Esophagus muscularis mucosa (tissue), 4 donors: ENCODE measurements at places on chromosomes 2 and 18.
A peak's percentile ranks its signal among the peaks of the same experiment; 100 is the strongest.

DNA sequence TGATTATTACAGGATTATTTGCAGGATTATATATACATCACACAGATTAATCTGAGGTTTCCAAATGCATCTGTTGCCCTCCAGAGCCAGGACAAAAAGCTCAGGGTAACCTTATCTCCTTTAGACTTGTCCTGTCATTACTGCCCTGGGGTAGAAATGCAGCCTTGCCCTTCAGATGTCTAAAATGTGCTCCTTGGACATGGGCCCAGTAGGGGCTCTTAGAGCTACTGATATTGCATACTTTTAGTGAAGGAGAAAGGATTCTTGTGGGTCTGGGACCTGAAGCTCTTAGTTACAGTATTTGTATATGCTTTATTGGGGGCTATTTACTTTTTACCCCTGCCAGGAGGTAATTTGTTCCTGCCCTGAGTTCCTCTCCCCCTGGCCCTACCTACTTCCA is 56.1 kb downstream of the PRKRA start:
- DNase-seq: no peak

- DNase-seq: no peak
Measured at GRCh38 chr2:52017646-52018235, 985.8 kb upstream of the NRXN1 start.

DNA sequence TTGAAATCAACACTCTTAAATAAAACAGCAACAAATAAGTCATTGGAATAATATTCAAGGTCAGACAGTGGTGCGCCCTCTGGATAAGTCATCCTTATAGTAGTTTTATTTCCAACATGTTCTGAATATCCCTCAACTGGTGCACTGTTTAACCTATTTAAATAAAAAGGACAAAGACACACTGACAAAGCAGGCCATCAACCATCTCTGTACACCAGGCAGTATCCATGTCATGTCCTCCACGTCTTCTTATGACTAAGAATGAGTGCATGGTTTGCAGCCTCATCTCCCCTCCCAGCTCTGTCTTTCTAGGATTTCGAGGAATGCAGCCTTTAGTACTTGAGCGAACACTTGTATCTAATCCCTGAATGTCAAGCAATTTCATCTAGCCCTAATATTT is 42.4 kb downstream of the ST3GAL5 start:
- DNase-seq: peak; percentile 39

- DNase-seq: no peak
Measured at GRCh38 chr2:171718720-171719119, 31.5 kb downstream of the DYNC1I2 start.

- no peak for DNase-seq
Measured at GRCh38 chr2:37692711-37693110, 21.3 kb upstream of the CDC42EP3 start.

DNA sequence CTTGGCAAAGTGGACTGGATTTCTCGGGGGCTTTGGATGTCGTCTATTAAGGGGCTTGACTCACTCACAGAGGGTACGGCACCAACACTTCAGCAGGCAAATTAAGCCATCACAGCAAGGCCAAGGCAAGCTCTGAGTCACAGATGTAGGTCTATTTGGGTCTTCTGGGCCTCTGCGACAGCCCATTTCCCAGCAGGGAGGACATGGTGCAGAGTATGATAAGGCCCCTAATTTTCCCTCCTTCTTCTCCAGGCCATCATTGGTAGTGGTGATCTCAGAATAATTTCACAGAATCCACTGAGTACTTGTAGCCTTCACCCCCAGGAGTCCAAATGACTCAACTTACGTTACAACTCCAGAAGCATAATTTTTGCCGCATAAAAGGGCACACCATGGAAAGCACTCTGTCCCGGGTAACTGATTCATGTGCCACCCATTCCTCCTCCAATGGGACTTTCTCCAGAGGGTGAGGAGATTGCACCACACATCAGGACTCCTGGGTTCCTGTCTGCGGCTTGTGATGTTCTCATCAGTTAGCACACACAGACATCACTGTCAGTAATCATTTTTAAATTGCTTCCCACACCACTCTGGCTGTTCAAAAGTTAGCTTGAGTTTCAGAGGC is 164.9 kb downstream of the TXNL1 start:
- DNase-seq: no peak

GRCh38 chr2:98747888-98748287 is 17.0 kb upstream of the MGAT4A start:
- no peak for DNase-seq

DNA sequence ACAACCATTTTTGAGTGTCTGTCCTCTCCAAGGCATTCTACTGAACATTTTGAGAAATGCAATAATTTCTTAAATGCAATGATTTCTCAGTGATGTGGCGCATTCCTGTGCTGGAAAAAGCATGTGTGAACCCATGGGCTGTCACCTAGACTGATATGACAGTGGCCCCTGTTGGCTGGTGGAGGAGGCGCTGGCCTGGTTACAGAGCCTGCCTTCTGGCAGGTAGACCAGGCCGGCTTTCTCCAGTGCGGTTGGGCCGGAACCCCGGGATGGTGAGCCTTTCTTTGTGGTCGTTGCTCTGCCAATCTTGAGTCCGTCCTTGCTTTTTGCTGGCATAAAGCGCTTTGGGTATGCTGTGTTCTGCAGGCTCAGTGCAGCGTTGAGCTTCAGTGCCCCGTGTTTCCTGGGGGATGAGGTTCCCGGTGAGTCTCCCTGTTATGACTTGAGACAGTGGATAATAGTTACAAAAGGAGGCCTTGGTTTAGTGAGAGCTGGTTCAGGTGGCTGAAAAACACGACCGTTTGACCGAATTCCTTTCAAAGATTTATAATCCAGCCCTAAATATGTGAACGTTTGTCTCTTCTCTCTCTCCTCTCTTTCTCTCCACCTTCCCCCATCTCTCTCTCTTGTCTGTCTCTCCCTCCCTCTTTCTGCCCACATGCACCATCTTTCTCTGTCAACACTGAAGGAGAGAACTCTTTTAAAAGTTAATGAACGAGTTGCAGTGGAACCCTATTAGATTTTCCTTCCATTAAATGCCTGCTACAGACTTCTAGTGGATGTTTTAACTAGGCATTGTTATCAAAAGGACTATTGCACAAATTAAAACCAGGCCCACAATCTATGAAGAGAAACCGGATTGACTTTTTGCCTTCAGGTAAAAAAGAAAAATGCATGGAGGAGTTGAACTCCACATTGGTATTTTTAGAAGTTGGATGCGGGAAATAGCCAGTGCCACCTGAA is 34.0 kb downstream of the TSHZ1 start:
- no peak for DNase-seq

DNA sequence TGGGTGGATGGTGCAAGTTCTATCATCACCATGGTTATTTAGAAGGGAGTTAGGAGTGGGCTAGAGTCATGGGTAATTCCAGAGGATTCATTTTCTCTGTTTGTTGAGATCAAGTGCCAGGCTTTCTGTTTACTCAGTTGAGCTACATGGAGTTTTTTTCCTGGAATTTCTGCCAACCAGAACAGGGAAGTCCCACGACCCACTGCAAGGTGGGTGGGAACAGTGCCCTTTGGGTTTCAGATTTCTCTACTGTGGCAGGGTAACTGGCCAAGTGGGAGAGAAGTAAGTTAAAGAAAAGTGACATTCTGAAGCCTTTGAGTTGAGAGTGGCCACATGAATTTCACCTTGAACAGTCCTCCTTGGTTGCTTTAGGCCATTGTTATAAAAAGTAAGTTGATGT is 138.9 kb downstream of the SLC39A10 start:
- no peak for DNase-seq

DNA sequence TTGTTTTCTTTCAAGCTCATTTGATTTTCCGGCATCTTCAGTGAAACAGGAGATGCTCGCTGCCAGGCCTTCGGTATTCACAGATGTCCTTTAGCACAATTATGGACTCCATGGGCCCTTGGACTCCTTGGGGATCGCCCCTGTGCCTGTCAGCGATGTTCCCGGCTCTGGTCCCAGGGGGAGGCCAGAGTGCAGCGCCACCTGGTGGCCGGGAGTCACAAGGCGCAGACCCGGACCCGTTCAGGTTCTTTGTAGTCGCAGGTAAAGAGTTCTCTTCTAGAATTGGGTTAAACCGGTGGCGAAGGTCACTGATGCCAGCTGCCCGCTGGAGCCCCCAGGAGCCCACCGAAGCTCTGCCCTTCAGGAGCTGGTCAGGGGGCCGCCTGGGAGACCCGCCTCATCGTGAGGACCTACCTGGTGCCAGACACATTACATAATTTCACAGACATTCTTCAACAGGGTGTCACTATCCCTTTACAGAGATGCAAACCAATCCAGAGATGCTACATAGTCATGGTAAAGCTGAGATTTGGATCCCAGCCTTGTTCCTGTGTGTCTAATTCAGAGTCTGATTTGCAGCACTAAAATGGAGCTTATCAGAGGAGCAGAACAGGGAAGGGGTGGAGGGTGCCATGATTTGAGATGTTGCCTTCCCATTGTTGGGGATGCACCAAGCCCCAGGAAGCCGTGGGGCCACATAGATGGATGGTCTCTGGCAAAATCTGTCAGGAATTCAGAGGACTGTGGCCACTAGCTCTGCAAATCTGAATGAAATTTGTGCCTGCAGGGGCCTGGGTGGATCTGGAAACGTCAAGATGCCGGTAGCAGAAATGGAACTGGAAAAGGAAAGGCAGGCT is 6.0 kb upstream of the INPP5D start:
- DNase-seq: no peak

DNA sequence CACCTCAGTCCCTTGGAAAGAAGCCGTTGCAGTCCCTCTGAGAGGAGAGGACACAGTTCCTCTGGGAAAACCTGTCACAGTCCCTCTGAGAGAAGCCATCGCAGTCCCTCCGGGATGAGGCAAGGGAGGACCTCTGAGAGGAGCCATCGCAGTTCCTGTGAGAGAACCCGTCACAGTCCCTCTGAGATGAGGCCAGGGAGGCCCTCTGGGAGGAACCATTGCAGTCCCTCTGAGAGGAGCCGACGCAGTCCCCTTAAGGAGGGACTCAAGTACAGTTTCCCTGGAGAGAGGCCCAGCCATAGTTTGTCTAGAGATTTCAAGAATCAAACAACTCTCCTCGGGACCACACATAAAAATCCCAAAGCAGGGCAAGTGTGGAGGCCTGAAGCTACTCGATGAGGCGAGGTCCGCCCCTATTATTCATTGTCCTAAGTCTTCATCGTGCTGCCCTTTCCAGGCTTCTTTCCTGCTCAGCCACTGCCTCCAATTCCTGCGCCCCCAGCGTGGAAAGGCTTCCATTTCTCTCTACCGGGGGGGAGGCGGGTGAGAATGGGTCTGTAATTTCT is 630 bp upstream of the ZNF512 start:
- no peak for DNase-seq

DNA sequence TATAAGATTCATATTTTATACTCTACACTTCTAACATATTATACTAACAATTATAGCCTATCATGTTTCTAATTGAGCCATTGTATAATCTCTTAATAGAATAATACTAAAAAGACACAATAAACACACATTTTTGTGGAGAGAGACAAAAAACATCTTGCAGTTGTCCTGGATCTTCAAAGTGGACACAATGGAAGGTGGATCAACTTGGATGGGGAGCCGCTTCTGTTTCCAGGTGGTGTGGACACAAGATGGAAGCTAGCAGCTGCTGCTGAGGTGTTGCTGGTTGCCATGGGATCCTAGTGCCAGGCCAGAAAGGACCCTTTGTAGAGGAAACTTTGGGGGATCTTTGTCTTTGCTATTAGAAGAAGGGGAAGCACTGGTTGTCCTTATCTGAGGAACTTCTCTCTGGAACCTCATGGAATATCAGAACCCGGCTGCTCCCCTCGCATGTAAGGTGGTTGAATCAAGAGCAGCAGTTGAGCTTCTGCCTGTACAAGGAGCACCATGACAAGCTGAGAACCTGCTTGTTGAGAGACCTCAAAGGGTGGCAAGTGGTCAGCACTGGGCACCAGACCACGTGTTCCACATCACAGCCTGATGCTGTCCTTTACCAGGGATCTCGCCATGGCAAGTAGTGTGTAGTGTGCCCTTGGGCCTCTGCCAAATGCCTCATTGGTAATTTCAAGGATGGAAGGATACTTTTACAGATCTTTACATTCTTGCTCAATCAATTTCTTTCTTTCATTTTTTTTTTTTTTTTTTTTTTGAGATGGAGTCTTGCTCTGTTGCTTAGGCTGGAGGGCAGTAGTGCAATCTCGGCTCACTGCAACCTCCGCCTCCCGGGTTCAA is 232.2 kb downstream of the MYCN start:
- no peak for DNase-seq

DNA sequence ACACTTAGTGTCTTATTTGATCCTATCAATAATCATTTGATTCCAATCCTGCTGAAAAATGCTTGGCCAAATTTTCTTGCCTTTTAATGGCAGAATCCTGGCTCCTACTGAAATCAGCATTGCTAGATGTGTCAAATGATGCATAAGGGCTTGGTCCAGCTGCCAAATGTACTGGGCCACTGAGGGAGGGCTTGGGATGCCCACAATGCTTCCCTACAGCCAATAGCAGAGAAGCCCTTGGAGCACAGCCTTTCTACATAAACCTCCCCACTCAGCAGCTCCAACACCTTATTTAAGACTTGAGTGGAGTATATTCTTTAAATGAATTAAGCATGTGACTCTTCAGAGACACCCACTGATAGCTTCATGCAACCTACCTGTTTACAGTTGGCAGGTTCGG is 3.6 kb downstream of the ALK start:
- DNase-seq: no peak

DNA sequence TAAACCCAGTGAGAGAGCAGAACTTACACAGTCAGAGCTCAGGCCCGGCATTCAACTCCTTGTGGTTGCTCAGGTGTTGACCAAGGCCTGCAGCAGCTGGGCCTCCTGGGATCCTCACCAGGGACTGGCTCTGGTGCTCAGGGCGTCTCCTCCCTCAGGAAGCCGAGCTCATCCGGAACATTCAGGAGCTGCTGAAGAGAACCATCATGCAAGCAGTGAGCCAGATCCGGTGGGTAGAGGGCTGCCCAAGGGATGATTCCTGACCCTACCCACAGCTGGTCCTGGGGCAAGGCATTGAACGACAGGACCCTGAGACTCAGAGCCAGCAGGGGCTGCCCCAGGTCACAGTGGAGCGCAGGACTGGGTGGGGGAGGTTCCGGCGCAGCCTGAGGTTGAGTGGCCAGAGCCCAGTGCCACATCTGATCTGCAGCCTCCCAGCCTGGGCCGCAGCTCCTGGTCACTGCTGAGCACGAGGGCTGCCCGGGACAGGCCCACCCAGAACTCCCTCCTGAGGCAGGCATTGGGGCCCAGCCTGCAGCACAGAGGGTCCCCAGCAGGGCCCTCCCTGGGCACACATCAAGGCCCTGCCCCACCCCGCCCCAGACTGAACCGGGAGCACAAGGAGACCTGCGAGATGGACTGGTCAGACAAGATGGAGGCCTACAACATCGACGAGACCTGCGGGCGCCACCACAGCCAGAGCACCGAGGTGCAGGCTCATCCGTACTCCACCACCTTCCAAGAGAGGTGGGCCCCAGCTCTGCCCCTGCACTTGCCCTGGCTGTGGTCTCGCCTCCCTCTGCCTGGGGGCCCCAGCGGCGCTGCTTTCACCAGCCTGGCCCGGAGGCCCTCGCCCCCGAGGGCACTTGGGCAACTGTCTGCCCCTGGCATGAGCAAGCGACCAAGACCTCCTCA is 2.4 kb downstream of the TEKT4 start:
- DNase-seq: no peak

DNA sequence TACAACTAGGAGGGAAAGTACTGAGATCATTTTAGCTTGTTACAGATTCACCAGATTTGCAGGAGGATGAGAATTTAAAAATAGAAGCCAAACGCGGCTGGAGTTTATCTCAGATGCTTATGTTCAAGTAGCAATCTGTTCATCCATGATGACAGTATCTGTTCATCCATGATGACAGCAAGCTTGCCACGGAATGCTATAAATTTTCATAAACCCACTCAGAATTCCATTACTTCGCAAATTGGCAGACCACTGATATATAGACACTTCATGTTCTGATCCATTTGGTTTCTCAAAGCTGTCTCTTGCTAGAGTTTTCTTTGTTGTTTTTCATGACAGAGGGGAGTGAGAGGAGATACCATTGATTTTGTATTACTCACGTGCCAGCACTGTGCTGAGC is 84.2 kb downstream of the GAREM1 start:
- no peak for DNase-seq
